Stromal cell of bone marrow (primary cell): ENCODE measurements at places on chromosomes 7 and 10.

DNA sequence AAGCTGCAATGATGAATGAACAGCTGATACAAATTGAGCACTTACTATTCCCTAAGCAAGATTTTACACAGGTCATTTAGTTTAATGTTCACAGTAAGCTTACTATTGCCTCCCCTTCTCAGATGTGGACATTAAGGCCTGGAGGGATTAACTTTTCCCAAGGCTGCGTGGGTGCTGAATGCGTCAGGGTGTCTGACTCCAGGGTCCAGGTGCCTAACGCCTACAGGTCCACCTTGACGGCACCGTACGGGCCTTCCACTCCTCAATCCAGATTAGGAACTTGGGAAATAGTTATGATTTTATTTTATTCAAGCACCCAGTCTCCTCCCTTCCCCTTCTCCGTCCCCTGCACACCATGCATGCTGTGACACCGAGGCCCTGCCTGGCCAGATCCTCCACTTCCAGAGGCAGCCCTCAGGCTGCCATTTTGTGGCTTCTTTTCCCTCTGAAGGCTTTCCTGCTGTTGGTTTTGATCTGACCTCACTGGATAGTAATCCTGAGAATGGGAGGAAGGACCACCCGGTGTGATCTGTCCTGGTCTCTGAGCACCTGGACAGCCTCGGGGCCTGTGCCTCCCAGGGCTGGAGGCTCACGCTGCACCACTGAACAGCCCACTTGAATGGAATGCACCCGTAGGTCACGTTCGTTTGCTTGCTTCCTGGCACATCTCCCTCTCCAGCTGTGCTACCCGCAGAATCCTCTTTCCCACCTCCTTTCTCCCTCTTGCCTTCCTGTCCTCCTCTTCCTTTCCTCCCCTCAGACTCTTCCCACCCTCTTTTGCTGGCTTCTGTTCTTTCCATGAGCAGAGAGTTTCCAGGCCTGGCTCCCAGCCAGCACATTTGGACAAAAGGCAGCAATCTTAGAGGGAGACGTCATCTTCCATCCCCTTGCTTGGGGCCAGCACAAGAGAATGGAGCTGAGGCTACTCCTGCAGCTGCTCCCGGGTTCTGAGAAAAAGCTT is 14.4 kb downstream of the DENND2A start:
- DNase-seq = peak; percentile 86

DNA sequence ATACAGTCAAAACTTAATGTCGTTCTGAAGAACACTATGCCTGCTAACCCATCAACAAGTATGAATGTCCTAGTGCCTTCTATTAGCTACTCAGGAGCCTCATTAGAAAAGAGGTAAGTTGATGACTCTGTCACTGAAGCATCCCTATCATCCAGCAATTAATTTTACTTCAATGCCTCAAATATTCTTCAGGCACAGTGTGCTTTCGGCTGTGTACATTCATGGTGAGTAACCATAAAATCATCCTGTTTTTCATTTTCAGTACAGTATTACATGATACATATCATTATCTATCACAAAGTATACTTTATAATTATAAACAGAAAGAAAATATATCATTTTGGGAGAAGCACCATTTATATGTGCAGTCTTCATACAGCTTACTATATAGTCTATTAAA is 495.5 kb upstream of the ZWINT start:
- DNase-seq = no peak

DNA sequence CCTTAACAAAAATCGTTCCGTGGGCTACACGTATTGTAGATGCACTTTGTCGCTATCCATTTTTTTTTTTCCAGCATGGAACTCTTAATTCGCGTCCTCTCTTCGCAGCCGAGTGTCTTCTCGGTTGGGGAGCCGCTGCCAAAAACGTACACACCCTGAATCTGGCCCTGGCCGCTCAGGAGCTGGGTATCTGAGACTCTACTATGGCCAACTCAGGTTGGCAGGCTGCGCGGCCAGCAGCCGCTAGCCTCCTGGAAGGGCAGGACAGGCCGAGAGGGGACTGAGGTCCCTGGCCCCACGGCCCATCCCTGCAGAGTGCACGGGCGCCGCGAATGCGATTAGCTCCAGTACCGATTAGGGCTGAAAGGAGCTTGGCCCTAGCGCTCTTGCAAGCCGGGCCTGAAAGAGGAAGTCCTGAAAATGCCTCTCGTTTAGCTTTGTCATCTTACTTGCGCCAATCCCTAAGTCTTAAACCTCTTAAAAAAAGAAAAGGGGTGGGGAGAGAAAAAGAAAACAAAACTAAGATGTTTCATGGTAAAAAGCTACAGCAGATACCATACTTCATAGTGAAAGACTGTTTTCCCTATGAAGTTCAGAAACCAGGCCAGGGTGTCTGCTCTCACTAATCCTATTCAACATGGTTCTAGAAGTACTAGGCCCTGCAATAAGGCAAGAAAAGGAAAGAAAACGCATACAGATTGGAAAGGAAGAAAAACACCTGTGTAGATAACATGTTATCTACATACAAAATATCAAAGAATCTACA is 113.2 kb upstream of the RHEB start:
- no peak for DNase-seq

- DNase-seq = peak; percentile 45
These were observed at the start of gene SRPK2 for GRCh38 chr7:105388356-105389087. Gene SRPK2, minus strand, starts transcription at chr7:105388921.

GRCh38 chr10:62992145-62992721 is 140.9 kb upstream of the NRBF2 start:
- DNase-seq = peak; percentile 40

DNA sequence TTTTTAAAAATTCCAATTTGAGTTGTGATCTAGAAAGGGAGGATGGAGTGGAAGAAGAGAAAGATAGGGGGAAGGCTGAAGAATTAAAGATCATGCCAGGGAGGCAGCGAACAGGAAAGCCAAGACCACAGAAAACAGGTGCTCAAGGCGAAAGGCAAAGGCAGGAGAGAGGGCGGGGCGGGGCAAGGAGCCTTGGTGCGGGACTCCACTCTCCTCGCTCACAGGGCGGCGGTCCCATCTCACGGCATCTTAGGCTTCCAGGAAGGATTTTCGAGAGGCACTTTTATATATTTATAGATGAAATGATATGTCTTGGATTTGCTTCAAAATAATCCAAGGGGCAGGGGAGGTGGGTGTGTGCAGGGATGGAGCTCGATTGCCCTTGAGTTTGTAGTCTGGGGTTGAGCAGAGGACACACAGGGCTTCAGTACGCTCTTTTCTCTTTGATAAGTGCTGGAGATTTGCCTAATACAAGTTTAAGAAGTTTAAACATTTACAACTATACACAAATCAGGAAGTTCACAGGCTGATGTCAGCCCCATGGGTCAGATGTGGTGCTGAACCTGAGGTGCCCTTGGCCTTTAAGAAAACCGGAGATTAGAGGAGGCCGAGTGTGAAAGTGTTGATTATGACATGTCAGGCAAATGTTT is 161.1 kb downstream of the PRKAG2 start:
- DNase-seq = no peak

- peak; percentile 15 for DNase-seq
These were observed 479.2 kb downstream of the HTR7 start for GRCh38 chr10:90378524-90379076.

- no peak for DNase-seq
These were observed 123.8 kb upstream of the RET start for GRCh38 chr10:42952931-42953683.

- peak; percentile 99 for DNase-seq
These were observed 8.2 kb upstream of the CLDN4 start for GRCh38 chr7:73822319-73823173.

DNA sequence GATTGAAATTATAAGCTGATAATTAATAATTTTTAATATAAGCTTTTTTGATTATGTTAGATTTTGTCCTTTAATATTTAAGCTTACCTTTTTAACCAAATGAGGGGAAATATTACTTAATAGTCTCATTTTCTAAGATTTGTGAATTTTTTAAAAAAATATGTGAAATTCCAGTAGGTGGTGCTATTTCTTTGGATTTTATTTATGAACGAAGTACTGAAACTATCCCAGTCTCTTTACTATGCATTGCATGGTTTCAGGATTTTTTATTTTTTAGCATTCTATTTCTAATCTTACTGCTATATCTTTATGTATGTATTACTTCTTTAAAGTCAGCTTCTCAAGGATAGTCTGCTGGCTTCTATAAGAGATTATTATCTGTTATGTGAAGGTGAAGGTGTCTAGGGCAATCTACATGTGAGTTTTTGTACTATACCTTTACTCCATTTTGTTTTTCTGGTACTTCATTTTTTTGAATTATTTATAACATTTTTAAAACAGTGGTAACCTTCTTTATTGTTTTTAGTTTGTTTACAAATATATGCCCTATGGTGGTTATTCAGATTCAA is 78.3 kb downstream of the ATRNL1 start:
- DNase-seq = no peak

- no peak for DNase-seq
These were observed 52.1 kb downstream of the INSIG1 start for GRCh38 chr7:155349601-155350331.

- DNase-seq = no peak
These were observed 77.3 kb downstream of the STK31 start for GRCh38 chr7:23787272-23787671.

GRCh38 chr7:40551685-40552576 is 417.1 kb downstream of the SUGCT start:
- DNase-seq = peak; percentile 22

- DNase-seq = no peak
These were observed 40.5 kb downstream of the RCC1L start for GRCh38 chr7:75033064-75033463.

GRCh38 chr7:156238366-156239133 is 402.0 kb upstream of the RNF32 start:
- DNase-seq = no peak

DNA sequence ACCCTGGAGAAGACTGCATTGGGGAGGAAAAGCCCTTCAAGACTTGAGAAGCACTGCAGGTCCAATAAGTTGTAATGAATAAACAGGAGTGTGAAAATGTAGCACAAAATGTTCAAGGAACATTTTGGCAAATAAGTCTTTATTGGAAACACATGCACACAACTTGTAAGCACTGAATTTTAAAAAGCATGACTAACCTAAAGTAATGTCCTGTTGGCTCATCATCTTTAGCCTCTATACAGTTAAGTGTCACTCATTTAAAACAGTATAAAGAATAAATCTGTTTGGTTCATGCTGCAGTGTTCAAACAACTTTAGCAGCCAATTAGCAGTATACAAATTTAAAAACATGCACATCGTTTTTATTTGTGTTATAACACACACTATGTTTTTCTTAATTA is 108.6 kb downstream of the CDK6 start:
- no peak for DNase-seq

- no peak for DNase-seq
These were observed 14.5 kb downstream of the NUDT5 start for GRCh38 chr10:12181065-12181775.

GRCh38 chr7:72753781-72754180 is 74.2 kb downstream of the TYW1B start:
- DNase-seq = no peak

GRCh38 chr7:57203161-57203791 is 71.0 kb upstream of the ZNF479 start:
- DNase-seq = no peak

- peak; percentile 37 for DNase-seq
These were observed 108.1 kb upstream of the FAM133B start for GRCh38 chr7:92698237-92698841.

DNA sequence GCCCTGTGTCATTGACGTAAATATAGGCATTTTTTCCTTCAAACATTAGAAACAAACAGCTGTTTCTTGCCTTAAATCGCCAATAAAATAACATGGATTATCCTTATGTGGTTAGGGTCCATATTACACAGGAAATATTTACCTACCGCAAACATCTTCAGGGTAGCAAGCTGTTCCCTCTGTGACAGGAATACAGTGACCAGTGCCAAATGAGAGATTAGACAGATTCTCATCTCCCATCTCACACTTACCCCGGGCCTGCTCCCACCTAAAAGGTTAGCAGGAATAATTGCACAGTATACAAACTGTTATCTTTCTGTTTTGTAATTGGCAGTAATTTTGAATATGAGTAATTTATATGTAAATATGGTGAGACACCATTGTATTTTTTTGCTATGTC is 16.5 kb downstream of the MKI67 start:
- DNase-seq = no peak

GRCh38 chr10:73554721-73555120 is 36.4 kb downstream of the USP54 start:
- no peak for DNase-seq

GRCh38 chr7:29490094-29490607 is 73.5 kb upstream of the PRR15 start:
- DNase-seq = no peak

- DNase-seq = no peak
These were observed 335.8 kb upstream of the MBL2 start for GRCh38 chr10:53108317-53108934.

DNA sequence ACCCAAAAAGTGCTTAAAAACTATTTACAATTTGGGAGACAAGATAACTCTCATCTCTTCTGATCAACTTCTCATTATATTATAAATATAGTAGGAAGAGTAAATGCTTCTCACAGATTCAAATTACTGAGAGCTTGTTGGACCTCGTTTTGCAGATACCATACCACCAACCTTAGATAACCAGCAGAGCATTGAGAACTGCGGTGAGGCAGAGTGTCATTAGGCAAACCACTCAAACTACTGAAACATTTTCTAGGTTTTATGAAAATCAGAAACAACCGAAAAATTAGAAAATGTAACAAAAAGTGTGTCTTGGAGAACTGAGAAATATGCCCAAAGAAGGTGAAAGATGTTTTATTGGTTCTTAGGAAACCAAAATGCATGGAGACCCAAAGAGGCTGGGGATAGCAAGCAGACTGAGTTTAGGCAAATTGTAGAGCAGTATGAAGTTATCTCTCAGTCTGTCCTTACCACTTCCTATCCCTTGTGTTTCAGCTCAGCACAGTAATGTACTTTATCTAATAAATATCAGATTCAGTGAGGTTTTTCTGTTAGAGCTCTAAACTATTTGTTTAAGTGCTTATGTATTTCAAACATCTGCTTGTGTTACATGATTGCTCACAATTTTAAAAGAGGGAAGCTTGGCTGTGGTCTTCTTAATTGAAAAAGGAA is 77.9 kb downstream of the HECTD2 start:
- DNase-seq = no peak

DNA sequence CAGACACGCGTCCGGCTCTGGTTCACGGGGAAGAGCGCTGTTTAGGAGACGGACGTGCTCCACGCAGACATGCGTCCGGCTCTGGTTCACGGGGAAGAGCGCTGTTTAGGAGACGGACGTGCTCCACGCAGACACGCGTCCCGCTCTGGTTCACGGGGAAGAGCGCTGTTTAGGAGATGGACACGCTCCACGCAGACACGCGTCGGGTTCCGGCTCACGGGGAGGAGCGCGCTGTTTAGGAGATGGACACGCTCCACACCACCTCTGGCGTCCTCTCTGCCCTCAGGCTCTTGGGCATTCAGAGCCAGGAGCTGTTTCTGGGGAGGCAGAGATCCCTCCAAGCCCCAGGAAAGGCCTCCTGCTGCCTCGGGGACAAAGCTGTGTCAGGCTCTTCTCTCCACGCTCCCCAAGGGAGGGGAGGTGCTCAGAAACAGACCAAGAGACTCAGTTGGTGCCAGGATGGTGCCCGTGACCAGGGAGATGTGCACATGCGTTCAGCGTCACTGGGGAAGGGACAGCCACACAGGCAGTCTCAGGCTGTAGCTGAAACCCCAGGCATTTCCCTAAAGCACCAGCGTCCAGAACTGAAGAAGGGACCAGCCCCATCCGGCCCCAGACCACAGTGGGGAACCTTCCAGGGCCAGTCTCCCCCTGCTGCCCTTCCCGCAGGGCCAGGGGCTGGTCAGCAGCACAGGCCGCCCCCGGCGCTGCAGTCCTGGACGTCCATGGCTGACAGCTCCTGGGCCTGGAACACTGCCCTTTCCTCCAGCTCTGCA is 175.6 kb downstream of the ELFN1 start:
- no peak for DNase-seq

- peak; percentile 62 for DNase-seq
These were observed 298.6 kb downstream of the REEP3 start for GRCh38 chr10:63819753-63820329.
